ENCODE measurements at places on chromosomes 6 and 20.

DNA sequence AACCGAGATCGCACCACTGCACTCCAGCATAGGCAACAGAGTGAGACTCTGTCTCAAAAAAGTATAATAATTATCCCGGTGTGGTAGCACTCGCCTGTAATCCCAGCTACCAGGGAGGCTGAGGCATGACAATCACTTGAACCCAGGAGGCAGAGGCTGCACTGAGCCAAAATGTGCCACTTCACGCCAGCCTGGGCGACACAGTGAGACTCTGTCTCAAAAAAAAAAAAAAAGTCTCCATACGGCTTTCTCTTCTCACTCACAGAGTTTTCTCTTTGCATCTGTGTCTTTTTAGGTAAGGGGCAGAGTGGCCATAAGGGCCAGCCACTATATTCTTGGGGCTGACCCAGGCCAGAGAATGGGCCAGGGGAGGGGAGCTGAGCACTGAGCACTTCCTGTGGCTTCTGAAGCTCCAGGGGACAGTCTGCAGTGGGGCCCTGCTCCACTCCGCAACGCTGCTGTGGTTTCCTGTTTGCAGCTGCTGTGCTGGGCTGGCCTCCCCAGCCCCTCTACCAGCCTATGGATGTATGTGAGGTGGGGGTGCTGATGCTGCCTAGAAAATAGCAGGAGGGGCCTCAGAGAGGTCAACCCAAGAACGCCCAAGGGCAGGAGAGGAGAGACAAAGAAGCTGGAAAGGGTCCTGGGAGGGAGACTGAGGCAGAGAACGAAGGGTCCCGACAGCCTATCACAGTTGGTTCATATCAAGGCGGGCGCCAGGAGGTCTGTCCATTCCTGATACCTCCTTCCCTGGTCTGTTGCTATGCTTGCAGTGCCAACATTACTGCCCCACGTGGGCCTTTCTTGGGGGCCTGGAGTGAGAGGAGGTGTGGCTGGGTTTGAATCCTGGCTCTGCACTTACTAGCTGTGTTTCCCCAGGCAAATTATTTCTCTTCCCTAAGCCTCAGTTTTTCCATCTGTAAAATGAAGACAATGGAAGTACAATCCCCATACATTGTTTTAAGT lies 16.0 kb downstream of the SLA2 start:
- peak; percentile 33 for DNase-seq

GRCh38 chr6:117558818-117559217 lies 43.5 kb downstream of the GOPC start:
- no peak for DNase-seq

GRCh38 chr6:130975325-130975724 lies 87.7 kb downstream of the EPB41L2 start:
- no peak for DNase-seq

- DNase-seq: no peak
Measured at GRCh38 chr20:48831718-48832404, 4.1 kb upstream of the PREX1 start.

- DNase-seq: no peak
Measured at GRCh38 chr20:58133020-58133808, 95.2 kb downstream of the ANKRD60 start.

DNA sequence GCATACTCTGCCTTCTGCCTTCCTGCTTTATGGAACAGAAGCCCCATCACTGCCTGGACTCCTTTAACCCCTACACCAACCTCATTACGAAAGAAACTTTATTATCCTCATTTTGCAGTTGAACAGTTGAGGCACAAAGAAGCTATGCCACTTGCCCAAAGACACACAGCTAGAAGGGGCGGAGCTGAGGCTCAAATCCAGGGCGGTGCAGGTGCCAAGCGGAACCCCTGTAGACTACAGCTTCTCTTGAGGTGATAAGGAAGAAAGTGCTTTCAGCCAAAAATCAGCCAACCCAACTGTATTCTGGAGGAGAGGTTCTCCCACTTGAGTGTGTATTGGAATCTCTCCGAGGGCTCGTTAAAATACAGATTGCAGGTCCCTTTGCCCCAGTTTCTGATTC lies 90.5 kb downstream of the PRND start:
- DNase-seq: no peak

DNA sequence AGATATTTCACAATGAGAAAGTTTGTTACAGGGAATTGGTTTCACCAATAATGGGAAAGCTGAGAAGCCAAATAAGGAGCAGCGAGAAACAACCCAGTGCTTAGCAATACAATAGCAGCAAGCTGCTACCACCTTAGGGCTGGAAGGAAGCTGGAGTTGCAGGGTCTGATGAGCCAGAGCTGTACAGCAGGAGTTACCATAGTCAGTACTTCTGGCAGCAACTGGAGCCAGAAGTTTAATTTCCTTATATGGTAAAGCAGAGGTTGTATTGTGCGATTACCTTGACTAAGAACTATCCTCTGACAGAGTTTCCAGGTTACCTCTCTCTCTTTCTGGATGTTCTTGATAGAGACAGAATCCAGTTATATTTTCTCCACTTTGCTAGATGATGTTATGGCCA lies 137.1 kb upstream of the OLIG3 start:
- no peak for DNase-seq

- no peak for DNase-seq
Measured at GRCh38 chr20:33239418-33239817, 3.6 kb downstream of the BPIFA1 start.

DNA sequence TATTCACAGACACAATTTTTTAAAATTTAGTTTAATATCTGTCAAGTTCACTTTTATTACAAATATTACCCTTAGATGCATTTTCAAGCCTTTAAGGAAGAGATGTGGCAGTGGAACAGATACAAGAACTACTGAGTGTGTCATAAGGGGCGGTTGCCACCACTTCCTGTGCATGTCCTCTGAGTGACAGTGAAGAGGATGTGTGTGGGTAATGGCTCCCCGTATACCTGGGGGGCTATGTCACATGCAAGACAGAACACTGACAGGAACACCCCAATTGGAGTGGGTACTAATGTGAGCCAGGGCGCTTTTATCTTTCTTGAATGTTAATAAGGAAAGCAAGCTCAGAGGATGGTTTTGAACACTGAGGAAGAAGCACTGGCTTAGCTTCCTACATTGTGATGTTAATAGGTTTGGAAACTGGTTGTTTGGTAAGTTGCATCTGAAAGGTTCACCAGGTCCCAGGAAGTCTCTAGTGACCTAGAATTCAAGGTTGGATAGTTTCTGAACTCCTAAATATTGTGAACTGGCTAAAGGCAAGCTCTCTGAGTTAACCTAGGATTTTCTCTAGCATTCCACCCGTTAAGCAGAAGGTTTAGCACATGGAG lies 83.4 kb upstream of the ASF1A start:
- peak; percentile 31 for DNase-seq

DNA sequence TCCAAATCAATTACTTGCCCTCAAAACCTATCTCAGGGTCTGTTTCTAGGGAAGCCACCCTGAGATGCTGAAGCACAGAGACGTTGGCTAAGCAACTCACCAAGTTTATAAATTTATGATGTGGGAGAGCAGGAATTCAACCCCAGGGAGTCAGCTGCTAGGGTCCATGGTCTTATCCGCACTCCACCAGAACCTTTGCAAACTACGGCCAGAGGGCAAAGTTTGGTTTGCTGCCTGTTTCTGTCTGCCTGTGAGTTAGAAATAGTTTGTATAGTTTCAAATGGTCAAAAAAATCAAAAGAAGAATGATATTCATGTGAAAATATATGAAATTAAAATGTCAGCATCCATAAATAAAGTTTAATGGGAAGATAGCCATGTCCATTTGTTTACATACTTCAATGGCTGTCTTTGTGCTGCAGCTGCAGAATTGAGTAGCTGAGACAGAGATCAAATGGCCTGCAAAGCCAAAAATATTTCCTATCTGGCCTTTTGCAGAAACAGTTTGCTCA lies 83.7 kb upstream of the ZFP64 start:
- DNase-seq: no peak

- no peak for DNase-seq
Measured at GRCh38 chr6:37838219-37838921, 18.8 kb downstream of the ZFAND3 start.

GRCh38 chr20:16816192-16816591 lies 68.0 kb downstream of the OTOR start:
- DNase-seq: no peak

DNA sequence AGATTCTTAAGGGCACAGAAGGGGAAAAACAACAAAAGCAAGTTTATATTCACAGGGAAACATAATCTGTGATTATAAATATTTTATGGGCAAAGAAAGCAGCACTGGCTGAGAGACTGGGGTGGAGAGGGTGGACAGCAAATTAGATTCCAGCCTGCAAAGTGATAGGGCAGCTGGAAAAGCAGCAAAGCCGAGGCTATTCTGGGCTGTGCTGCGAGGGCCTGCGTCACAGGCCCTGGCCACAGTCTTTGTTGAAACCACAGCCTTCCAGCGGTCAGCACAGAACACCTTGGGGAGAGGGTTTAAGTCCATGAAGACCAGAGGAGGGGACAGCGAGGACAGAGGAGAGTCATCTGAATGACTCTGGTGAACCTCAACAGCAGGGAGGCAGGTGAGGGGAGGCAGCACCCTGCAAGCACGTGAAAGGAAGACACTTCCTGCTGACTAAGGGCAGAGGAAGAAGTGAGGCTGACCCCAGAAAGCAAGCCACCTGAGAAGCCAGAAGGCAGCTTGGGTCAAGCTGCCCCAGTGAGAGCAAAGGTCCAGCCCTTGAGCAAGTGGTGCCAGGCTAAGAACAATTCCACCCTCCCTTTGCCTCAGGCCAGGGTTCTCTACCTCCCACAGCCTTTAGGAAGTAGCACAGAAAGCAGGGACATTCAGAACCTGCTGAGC lies 17.1 kb downstream of the MRPL14 start:
- no peak for DNase-seq

DNA sequence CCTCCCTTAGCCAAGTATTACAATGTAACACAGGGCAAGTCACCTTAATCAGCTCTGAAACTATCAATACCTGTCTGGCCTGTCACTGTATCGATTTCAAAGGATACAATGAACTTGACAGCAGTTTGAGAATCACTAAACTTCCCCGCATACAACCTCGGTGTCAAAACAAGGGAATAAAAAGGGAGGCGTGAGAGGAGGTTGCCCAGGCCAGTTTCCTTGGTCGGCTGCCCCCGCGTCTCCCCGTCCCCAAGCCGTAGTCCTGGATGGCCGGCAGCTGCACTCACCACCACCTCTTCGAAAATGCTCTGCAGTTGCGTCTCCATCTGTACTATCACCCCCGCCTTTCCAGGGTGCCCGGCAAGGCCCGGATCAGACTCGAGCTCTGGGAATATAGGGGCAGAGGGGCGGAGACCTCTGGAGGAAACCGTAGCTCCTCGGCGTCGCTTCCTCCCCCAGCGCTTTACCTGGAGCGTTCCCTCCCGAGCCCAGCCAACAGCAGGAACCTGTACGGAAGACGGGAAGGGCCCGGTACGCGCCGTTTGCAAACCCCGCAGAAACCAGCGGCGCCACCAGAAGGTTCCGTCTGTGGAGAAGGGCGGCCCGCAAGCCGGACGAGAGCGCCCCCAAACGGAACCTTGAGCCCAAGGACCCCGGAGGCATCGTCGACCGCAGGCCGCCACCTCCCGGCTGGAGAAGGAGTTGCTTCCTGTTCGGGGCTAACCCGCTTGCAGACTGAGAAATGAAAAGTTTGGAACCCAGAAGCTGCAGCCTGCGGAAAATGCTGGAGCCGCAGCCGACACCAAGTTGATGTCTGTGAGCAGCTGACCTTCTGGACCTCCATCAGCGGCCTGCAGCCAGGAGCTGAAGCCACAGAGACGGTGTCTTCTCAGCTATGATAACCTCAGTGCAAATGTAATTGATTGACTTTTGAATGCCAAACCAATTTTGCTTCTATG lies at the start of gene MED23:
Gene MED23 (minus strand): TSS at position 519 of the 959 bp plus-strand sequence. CDS start 193 bp downstream, at position 326.
- peak; percentile 94 for DNase-seq

DNA sequence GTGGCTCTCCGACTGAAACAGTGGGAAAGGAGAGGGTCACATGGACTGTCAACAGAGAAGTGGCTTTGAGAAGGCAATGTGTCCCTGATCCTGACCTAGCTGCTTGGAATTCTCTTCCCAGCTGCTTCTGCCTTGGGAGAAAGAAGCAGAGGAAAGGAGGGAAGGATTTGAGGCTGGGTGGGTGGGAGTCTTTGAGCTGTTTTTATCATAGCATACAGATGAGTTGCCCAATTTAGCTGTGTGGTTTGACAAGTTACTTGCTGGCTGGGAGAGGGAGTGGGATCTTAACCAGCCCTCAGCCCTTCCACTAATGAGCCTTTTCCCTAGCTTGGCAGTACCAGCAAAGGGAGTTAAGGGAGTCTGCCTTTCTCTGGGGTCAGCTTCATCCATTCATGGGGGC lies 51.1 kb upstream of the MYL9 start:
- no peak for DNase-seq

DNA sequence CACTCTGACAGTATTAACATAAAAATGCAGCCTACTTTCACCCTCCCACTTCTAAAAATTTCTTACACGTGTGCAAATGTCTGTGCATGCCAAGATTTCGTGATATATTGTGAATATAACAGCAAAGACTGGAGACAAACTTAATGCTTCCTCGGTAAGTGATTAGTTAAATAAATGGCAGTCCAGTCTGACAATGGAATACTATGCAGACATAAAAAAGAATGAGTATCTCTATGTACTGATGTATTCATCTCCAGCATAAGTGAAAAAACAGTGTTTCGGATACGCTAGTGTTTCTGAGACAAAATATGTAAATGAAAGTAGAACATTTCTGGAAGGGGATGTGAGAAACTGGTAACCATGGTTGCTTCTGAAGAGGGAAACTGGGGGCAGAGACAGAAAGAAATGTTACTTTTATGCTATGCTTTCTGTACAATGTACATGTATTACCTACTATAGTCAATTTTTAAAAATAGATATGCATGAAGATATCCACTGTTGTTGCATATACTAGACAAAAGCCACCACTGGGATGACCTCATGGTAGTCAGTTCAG lies 7.0 kb downstream of the SLC22A23 start:
- no peak for DNase-seq

DNA sequence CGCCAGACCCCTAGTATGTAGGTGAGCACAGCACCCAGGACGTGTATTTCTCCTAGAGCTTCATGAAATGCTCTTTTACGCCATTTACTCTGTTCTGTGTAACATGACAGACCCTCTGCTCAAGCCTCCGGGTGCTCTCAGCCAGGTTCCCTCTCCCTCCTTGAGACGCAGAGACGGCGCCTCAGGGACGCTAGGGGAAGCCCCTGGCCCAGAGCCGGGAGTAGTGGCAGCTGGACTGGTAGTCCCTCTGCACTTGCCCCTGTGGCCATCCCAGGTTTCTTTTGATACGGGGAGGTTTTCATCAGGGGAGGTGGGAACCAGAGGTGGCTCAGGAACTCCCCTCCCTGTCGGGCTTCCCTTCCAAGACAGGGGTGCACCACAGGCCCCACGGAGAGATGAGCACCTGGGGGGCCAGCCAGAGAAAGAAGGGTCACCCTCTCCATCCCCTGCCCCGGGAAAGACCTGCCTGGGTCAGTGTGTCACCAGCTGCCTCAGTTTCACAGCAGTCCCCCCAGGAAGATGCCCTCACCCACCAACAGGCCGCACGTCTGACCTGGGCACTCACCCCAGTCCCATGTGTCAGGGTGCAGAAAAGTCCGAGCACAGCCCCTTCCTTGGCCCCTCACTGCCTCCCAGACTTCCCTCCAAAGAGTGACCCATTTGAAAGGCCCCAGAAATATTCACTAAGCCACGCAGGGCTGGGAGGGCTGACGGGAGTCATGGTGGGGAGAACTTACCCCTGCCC lies 58.1 kb upstream of the AFDN start:
- no peak for DNase-seq

Measured in stimulated activated CD8-positive, alpha-beta memory T cell treated with anti-CD3 and anti-CD28 coated beads, Interleukin-2, amount 100 ng/mL, for 48 hours (primary cell).